ENCODE measurements at places on chromosomes 2 and 18.

DNA sequence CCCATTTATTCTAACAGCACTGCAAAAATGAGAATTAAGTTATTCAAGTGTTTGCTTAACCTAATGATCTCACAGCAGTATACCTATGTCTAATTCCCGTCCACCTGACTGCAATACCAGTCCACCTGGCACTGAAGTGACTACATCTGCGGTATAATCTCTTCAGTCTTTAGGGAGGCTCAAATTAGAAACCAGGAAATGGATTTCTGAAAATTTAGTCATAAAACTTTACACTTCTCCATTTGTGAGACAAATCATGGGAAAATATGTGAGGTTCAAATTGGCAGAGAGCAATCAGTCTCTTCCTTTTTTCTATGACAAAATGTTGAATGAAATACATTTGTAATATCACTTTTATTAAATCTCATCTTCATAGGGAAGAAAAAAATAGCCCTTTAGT lies 33.0 kb downstream of the FTCDNL1 start:
- DNase-seq: no peak

- DNase-seq: no peak
Observed at GRCh38 chr2:109419960-109420370, 193.8 kb downstream of the SEPTIN10 start.

DNA sequence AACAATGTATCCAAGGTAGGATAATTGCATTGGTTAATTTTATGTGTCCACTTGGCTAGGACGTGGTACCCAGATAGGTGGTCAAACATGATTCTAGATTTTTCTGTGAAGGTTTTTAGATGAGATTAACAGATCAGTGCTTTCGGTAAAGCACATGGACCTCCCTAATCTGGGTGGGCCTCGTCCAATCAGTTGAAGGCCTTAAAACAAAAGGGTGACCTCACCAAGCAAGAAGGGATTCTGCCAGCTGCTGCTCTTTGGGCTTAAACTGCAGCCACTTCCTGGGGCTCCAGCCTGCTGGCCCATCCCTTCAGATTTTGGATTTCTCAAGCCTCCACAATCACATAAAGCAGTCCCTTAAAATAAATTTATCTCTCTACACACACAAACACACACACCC lies 226.1 kb upstream of the TPO start:
- no peak for DNase-seq

GRCh38 chr2:46144133-46144800 lies 152.9 kb upstream of the EPAS1 start:
- no peak for DNase-seq

- no peak for DNase-seq
Observed at GRCh38 chr2:35293261-35293660, 1062.3 kb upstream of the CRIM1 start.

DNA sequence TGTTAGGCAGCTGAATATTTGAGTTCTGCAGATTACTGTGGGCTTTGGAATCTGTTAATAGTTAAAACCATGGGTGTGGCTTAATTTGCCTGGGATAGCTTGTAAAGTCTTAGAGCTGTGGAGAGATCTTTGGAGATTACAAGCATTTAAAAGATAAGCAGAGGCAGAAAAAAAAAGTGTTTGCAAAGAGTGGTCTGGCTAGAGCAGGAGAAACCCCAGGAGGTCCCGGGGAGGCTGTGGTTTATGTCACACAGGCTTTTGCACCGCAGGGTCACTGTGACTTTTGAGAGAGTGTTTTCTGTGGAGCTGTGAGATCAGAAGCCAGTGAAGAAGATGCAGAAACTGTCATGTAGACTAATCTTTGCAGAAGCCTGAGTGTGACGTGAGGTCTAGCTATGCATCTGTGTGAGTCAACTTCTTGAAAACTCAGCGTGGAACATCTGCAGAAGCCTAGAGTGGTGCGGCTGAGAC lies 49.0 kb downstream of the SETBP1 start:
- DNase-seq: no peak

DNA sequence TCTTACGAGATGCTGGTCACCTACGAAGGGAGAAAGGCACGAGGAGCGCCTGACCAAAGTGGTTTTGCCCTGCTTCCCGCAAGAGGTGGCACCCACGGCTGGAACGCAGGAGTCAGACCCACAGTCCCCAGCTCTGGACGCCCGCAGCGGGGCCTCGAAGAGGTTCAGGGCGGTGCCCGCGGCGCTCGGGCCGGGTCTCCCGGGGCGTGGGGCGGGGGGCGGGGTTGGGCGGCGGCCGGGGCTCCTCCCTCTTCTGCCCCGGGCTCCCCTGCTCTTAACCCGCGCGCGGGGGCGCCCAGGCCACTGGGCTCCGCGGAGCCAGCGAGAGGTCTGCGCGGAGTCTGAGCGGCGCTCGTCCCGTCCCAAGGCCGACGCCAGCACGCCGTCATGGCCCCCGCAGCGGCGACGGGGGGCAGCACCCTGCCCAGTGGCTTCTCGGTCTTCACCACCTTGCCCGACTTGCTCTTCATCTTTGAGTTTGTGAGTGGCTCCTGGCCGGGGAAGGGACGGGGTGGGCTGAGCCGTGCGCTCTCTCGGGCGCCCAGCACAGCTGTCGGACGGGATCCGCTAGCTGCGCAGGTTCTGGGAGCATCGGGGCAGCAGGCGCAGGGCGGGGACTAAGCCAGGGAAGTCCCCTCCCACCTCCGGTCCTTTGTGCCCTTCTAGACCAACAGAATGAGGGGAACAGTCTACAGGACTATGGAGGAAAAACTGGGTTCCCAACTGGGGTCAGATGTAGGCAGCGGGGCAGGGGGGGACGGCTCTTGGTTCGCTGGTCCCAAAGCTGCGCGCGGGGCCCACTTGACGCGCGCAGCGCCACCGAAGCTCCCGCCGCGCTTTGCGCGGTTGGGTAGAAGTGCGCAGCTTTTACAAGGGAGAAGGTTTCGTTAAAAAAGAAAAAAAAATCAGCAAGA lies at the start of gene MAL:
TSS of gene MAL (plus strand) at position 303 of the 914 bp plus-strand sequence. CDS start at position 388, 85 bp downstream.
- DNase-seq: peak; percentile 42

DNA sequence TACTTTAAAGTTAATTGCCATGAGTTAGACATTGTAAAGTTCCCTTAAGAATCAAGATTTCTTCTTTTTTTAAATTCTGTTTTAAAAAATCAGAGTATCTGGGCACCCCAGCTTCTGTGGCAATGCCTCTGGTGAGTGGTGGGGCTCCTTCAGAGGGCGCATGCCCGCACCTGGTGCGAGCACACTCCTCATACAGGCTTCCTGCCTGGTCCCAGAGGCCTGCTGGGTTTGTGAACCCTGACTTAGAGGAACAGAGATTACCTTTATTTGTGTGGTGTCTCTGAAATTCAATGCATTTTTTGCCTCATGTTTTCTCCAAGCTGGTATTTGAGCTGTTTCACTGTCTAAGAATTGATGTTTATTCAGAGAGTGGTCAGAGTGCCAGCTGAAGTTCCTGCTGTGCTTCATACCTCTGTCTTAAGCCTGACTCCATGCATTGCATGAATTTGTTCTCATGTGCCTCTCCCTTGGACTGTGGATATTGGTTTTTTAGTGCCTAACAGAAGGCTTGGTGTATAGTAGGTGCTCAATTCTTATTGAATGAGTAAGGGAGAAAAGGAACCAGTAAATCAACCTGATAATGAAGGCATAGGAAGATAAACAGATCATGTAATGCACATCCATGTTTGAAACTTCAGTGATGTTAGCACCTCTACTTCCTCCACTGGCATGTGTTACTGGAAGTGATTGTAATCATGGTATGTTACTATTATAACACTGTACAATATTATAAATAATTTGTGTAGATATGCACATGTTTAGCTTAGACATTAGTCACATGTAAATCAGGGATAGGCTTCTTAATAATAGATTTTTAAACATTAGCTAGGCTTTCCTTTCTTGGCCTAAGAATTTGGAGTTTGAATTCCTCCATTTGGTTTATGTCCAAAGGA lies 29.0 kb downstream of the PHLPP1 start:
- no peak for DNase-seq

DNA sequence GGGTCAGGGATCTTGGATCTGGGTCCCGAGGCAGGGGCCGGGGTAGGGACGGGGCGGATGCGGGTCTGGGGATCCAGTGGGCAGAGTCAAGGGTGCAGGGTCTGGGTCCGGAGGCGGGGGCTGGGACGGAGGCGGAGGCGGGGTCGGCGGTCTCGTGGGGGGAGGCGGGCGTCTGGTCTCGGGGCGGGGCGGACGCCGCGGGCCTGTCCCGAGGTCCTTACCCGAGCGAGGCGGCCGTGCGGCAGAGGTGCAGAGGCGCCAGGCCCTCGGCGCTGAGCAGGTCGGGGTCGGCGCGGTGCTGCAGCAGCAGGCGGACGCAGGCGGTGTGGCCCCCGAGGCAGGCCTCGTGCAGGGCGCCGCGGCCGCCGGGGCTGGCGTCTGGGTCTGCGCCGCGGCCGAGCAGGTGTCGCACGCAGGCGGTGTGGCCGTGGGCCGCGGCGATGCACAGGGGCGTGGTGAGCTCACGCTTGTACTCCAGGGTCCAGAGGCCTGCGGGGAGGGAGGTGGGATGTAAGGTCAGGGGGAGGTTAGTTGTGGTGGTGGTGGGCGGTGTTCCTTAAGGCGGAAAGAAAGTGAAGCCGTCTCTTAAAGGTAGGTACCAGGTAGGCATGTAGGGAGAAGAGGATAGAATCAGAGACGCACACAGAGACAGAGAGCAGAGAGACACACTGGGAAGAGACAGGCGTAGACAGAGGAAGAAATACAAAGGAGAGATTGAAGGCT lies 26.6 kb downstream of the ASB18 start:
- no peak for DNase-seq

- DNase-seq: no peak
Observed at GRCh38 chr2:5150871-5151270, 541.3 kb upstream of the SOX11 start.

DNA sequence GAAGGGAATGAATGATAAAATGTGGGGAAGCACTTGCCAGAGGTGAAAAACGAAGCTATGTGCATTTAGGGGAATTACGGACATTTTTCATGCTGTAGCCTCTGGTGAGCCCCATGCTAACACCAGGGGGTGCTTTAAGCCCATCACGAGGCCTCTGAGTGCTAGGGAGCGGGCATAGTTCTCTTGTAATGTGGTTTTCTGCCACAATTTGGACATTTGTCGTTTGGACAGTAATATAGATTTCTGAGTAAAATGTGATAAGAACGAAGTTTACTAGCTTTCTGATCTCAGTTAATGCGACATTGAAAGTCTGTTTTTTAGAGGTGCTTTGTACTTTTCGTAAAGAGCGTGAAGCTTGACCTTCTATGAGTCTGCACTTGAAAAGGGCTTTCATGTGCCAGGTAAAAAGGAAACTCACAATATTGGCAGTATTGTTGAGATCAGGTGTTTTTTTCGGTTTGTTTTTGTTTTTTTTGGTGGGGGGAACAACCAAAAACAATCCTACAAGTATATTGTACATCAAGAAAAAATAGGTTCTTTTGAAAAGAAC lies 50.6 kb downstream of the TRAF3IP1 start:
- DNase-seq: no peak

DNA sequence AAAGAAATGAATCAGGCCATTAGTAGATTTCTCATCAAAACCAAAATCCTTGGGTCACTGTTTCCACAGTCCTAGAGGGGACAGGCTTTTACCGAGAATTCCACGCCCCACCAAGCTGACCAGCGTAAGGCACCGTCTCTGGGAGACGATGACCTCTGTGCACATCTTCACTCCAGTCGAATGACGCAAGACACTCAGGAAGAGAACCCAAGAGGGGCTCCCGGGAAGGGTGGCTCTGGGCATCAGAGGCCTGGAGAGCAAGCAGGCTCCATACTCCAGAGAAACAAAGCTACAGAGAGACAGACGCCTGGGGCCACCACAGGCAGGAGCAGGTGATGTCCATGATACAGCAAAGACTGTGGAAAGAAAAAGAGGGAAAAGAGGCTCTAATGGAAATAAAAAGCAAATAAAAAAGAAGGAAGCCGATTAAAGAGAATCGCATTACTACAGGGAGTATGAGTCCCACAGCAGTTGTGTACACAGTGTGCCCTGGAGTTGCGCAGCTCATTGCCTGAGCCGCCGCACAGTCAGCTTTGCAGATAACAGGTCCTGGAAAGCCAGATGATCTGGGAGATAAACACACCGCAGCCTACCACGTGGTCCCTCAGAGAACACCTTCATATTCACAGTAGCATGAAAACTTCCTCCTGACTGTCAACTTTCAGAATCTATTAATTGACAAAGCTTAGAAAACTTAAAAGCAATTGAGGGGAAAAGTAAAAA lies 572.7 kb upstream of the SALL3 start:
- no peak for DNase-seq

DNA sequence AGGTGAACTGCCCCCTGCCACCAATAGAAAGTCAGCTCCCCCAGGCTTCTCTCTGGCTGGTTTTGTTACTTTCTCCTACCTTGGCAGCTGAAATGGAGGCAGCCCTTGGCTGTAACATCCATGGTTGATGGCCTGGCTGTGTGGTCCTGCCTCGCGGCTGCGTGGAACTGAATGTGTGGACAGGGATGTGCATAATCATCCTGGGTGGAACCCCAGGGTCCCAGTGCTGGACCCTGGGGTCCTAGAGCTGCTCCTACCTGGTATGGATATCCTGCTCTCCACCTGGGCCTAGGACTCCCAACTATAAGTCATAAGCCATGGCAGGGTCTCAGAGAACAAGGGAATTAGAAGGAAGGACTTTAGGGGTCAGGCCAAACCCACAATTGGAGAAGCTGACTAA lies 93.5 kb downstream of the CAPN13 start:
- DNase-seq: no peak

GRCh38 chr2:214995926-214996670 lies 142.3 kb downstream of the ABCA12 start:
- DNase-seq: no peak

DNA sequence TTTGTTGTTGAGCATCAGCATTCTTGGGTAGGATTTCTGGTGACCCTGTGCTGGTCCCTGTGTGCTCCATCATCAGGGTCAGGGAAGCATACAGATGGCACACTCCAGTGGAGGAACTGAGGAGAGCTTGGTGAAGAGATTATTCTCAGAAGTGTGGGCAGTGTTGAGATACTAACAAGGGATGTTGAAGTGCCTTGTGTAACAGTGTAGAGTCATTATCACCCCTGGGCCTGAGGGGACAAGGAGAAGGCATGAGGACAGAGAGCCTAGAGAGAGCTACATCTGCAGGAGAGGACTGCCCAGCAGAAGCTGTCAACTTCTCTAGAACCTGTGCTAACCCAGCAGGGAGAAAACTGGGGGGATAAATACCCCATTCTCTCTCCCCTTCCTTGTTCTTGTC lies 189.0 kb downstream of the PLCL1 start:
- DNase-seq: no peak

GRCh38 chr2:207746131-207746530 lies 23.6 kb downstream of the FZD5 start:
- DNase-seq: no peak

- no peak for DNase-seq
Observed at GRCh38 chr2:231323316-231323715, 72.2 kb upstream of the B3GNT7 start.

DNA sequence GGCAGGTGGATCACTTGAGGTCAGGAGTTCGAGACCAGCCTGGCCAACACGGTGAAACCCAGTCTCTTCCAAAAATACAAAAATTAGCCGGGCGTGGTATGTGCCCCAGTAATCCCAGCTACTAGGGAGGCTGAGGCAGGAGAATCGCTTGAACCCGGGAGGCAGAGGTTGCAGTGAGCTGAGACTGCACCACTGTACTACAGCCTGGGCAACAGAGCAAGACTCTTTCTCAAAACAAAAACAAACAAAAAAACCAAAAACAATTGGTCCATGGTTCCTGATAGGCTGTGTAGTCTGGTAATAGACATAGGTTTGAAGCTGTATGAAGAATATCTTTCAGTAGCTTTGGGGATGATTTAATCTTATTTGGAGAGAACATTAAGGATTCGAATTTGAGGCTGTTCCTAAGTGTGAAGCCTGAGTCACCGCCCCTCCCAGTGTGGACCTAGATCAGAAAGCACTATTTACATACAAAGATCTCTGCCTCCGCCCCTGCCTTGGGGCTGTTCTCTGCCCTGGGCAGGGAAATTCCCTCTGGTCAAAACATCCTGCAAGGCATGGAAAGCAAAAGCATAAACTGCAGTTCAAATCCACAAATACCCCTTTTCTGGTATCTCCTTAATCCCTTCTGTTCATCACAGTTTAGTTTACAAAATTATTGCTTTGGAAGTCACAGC lies 52.8 kb upstream of the PMAIP1 start:
- DNase-seq: no peak

Measured in C1 segment of cervical spinal cord (tissue), 14 donors.